ENCODE measurements at places on chromosomes 13 and 19.

- no peak for DNase-seq
Observed at GRCh38 chr13:51015973-51016372, 95.1 kb downstream of the C13orf42 start.

DNA sequence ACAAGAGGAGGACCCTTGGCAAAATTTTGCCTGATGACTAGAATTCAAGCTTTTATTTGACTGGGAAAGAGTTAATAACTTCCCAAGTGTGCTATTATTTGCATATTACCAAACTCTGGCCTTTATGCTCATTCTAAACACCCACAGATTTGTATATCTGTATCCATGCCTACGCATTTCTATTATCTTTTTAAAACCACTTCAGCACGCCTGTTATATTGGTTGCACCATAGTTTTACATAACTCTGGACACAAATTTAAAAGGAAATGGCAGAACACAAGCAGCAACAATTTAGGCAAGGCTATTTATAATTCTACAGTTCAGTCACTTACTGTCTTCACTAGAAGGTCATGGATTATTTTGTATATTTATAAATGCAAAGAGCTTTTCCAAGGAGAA is 3.7 kb upstream of the RASL11A start:
- DNase-seq: no peak

GRCh38 chr13:36432106-36432544 is at the start of gene CCNA1:
Gene CCNA1 (plus strand): TSS chr13:36432495. CDS start chr13:36433057, 562 bp downstream.
- no peak for DNase-seq

DNA sequence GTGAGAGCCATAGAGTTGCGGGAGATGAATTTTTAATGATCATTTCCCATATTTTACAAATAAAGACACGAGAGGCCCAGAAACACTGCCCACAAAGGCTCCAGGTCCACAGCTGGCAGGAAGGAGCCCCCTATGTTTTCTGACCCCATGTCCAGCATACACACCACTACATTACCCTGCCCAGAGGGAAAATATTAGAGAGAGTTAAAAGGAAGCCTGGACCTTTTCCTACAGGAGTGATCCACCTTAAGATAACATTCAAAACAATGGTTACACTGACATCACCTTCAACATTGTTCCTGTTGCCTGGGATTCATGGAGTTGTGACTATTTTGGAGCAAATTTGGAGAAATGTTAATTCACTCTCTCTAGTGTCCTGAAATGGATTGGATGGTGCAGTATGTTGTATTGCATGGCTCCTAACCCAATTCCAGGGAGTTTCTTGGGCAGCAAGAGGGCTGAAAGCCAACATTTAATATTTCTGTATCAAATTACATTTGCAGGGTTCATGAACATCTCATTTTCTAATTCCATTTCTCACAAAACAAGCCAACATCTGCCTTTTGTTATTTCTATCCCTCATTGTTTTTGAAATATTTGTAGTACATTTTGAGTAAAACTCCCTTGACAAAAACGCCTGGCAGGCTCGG is 172.5 kb downstream of the DLEU7 start:
- no peak for DNase-seq

DNA sequence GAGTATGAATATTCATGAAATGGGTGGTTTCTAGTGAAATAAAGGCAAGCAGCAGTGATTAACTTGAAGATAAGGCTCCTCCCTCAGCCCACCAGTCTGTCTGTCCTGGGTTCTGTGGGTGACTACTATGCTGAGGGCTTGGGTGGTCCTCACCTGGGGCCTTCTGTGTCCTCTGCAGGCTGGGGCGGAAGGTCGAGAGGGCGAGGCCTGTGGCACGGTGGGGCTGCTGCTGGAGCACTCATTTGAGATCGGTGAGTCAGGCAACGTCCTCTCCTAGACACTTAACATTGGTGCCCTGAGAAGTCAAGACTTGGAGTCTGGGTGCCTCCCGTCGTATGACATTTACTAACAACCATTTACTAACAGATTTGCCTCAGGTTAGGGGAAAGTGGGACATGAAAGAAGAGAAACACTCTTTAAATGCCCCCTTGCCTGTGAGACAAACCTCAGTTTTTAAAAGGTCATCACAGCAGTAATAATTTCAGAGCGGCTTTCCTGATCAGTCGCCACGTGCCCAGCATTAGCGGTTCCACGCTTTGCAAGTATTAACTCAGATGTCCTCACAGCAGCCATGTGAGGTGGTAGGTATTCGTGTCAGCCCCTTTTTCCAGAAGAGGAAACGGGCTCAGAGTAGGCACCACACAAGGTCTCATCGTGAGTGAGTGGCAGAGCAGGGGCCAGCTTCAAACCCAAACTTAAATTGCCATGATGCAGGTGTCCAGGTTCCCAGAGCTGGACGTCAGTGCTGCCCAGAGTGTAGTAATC is 1.3 kb upstream of the GARIN5A start:
- DNase-seq: no peak

- no peak for DNase-seq
Observed at GRCh38 chr13:44523146-44524015, 52.7 kb downstream of the TSC22D1 start.

Measured in omental fat pad (tissue), 4 donors.